ENCODE measurements at places on chromosomes 7 and 10.

DNA sequence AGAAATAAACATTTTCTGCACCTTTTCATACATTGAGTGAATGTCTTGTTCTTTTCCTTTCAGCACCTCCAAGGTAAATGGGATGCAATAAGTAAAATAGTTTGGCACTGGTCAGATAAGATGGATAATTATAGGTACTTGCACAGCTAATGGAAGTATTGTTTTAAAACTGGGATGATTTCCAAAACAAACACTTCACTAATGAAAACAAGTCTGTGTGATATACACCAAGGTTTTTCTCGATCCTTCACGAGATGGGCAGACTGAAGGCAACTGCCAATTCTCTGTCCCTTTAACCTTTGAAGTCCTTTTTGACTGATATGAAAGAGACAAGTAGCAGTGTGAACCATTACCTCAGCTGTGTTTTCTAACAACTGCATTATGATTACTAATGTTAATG lies 423.8 kb downstream of the GFRA1 start:
- no peak for DNase-seq

DNA sequence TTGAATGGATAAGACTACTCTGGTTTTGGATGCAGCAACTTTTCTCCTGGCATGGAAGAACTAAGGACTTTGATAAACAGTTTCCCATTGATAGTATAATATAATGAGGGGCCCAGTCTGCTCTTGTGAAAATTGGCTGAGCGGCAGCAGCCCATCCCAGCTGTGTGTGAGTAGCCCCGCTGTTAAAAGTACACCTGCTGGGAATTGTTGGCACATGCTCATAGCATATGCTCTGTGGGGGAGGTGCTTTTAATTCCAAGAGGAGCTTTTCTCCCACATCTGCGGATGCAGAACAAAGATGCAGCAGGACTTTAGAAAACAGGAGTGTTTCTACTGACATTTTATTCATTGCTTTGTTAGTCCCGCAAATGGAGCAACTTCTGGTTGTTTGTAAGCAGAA lies 19.0 kb downstream of the SRI start:
- peak; percentile 49 for DNase-seq

- DNase-seq, result no peak
Measured at GRCh38 chr7:158031867-158032308, 555.7 kb downstream of the PTPRN2 start.

GRCh38 chr7:76193883-76194282 lies 7.8 kb upstream of the SRRM3 start:
- no peak for DNase-seq

GRCh38 chr10:89335226-89335625 lies 7.4 kb downstream of the IFIT3 start:
- DNase-seq, result no peak

DNA sequence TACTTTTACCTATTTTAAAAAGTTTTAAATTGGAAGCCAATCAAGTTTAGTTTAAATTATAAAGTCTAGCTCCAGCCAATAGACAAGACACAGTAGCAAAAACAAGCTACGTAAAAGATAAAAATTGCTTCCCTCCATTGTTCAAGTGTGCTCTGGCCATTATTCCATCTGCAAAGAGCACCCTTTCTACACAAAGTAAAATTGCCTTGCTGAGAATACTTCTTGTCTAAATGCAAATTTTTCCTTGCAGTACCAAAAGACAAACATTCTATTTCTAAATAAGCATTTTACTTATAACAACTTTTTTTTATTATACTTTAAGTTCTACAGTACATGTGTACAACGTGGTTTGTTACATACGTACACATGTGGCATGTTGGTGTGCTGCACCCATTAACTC lies 75.9 kb upstream of the ZNF746 start:
- no peak for DNase-seq

DNA sequence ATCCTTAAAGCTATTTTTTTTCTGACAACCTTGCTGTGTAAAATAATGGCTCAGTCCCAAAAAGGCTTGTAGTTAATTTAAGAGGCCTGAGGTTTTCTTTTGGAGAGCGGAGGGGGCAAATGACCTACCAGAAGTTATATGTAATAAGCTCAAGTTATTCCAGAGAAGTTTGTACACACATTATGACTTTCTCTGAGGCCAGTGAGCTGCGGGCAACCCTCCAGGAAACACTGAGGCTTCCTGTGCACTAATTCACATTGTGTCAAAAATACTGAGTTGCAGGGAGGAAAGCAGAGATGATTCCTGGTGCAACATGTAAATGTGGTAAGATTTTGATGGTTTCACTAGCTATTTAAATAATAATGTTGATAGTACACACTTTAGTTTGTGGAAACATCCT lies 188.6 kb downstream of the DIP2C start:
- DNase-seq, result no peak

DNA sequence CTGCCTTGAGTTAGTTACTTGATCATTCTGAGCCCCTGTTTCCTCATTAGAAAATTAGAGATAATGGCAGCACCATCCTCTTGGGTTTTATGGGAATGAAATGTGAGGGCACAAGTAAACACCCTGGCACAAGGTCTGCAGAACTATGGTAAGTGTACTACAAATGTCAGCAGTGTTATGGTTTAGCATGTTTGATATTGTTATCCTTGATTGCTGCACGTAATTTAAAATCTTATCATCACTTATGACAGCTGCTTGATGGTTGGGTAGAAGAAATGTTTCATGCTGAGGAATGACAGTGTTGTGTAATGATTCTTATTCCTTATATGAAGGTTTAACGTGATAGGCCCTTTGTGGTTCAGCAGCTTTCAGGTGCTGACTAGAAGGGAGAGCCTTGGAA lies 134.3 kb downstream of the KAT6B start:
- no peak for DNase-seq

GRCh38 chr10:119981826-119982225 lies 89.3 kb downstream of the SEC23IP start:
- no peak for DNase-seq

GRCh38 chr10:98349508-98349922 lies 65.5 kb downstream of the PYROXD2 start:
- DNase-seq, result no peak

GRCh38 chr10:126262233-126262838 lies 125.9 kb downstream of the ADAM12 start:
- no peak for DNase-seq

GRCh38 chr10:83986800-83987199 lies 152.5 kb upstream of the GHITM start:
- DNase-seq, result no peak

GRCh38 chr10:60572511-60573194 lies 183.0 kb upstream of the ANK3 start:
- peak; percentile 29 for DNase-seq

DNA sequence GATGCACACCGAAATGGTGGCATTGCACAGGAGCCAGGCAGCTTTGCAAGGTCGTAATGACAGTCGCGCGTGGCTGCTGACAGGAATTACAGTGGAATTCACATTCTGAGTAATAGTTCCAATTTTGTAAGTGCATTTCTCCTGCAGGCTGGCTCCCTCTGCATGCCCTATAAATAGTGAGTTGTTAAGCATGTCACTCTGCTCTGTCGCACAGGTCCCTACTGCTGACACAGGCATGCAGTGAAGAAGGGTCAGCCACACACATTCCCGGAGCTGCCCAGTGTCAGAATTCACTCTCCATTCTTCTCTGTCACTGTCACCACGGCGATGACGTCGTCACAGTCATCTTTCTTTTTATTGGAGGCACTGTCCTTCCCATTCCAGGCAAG lies 49.2 kb upstream of the SHH start:
- DNase-seq, result no peak

DNA sequence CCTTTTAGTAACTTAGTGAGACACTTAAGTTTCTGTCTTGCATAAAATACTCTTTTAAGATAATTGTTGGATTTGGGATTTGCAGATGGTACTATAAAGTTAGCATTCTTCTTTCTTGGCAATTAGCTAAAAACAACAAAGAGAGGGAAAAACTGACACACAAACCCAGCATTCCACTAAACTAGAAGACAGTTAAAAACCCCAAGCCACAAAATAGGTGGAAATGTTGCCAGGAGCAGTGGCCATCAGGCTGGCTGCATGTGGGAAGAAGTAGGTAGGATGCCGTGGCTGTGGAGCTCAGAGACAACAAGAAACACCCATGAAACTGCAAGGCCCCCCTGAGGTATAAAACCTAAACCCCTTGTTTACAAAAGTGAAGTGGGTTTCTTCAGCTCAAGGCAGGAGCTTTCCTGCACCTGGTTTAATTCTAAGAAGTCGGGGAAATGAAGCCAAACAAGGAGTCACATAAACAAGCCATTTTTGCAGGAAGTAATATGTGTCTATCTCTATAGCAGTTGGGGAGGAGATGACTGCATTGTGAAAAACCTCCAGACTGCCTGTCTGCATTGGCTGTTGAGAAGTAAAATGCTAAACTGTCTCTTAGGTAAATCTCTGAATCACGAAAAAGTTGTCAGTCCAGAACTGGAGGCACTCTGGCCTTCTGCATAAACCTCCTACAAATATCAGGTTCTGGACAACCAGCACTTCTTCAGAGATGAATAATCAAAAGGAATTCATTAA lies 9.5 kb downstream of the RAB18 start:
- no peak for DNase-seq

DNA sequence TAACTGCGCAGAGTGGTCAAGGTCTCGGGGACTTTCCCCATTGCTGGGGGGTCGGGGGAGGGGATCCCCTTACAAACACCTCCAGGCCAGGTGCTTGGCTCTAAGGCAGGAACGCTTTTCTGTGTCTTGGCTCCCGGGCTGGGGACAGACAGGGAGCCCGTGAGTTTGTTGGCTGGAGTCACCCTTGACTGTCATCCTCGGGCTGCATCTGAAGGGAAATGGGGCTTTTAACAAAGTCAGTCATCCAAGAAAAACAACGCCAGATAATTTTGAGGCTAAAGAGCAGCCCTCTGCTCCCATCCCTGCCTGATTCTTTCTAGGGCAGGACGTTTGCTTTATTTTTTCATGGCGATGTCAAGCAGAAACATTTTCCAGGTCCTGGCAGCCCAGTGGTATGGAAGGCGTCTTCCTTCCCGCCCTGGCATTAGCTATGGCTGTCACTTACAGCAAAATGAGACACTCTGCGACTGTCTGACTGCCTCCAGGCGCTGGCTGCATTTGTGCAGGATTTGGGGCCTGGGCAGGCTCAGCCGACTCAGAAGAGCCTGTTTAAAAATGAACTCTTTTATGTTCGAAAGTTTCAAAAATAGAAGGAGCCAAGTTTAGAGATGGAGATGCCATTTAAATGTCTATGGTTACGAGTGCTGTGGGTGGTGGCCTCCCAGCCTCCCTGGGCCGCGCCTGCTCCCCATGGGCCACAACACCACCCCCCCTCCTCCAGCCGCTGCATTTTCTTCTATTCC lies 54.7 kb upstream of the TNS3 start:
- DNase-seq, result no peak

DNA sequence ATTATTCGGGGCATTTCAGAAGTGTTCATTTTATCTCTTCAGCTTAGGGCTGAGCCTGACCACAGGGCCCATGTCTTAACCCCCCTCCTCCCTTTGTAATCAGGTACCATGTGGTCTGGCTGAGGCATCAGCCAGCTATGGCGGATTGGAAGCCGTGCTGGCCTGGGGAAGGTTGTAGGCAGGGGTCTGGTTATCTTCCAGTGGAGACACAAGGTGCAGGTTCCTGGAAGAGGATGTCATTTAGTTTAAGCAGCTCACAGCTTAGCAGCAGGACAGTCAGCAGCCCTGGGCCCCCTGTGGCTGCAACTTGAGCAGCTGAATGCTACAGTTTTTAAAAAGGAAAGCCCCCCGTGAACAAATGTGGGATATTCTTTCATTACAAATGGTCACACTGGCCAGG lies 22.1 kb downstream of the BAG3 start:
- DNase-seq, result no peak

DNA sequence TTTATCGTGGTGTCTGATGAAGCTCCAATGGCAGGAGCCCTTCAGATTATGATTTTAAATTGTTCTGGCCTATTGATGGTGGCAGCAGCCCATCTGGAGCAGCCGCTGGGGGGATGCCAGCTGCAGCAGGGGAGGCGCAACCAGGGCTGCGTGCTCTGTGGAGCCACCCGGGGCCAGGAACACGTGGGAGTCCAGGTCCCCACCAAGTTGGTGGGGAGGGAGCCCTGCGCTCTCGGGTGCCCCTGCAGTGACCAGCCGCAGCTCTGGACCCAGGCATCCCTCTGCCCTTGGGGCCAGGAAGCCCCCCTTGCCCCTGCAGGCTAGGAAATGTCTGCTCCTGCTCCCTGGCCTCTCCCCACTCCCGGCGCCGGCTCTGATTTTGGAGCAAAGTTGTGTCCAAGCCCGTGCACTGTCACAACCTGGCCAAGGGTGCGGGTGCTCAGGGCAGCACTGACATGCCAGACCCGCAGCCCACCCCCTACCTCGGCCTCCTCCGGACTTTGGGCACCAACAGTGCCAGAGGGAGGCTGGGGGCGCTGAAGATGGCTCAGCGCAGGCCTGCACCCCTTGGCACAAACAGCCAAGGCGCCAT lies 147.2 kb upstream of the ADO start:
- no peak for DNase-seq

DNA sequence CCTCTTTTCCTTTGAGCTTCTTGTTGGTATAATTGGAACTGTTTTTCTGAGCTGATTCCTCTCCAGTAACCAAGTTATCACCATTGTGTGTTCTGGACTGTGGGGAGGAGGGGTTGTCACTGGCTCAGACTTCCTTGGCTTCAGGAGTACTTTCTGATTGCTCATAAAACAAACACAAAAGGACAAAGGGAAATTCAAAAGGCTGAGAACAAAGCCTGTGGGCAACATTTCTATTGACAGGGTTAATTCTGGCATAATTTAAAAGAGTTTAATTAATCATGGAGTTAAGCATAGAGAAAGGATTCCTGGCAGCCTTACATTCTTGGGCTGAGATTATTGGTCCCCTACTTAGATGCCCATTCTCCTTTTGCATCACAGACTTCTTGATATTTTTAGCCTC lies 222.9 kb upstream of the KMT2E start:
- no peak for DNase-seq

- DNase-seq, result no peak
Measured at GRCh38 chr7:91265693-91266066, 1.4 kb downstream of the FZD1 start.

- DNase-seq, result no peak
Measured at GRCh38 chr10:88849234-88849633, 2.4 kb downstream of the ANKRD22 start.

GRCh38 chr7:99005776-99006175 lies 127.4 kb downstream of the TRRAP start:
- no peak for DNase-seq

GRCh38 chr10:3235996-3236510 lies 63.5 kb upstream of the PITRM1 start:
- no peak for DNase-seq

Data from NCI-H2107 (cell line).